Activated CD8-positive, alpha-beta T cell treated with anti-CD3 and anti-CD28 coated beads, Interleukin-2, amount 10 ng/mL, durations not matched to agents 7 days and 5 days (primary cell): ENCODE measurements at places on chromosomes 16 and 17. TPM values are rescaled to one million over a fixed set of nuclear protein-coding genes. Genes with fewer than 3 reads are reported as not detected.
A peak's percentile ranks its signal among the peaks of the same experiment; 100 is the strongest.

The TAF15 gene
- 336 TPM for total RNA-seq

The MRC2 gene
- total RNA-seq: 1.7 TPM

DNA sequence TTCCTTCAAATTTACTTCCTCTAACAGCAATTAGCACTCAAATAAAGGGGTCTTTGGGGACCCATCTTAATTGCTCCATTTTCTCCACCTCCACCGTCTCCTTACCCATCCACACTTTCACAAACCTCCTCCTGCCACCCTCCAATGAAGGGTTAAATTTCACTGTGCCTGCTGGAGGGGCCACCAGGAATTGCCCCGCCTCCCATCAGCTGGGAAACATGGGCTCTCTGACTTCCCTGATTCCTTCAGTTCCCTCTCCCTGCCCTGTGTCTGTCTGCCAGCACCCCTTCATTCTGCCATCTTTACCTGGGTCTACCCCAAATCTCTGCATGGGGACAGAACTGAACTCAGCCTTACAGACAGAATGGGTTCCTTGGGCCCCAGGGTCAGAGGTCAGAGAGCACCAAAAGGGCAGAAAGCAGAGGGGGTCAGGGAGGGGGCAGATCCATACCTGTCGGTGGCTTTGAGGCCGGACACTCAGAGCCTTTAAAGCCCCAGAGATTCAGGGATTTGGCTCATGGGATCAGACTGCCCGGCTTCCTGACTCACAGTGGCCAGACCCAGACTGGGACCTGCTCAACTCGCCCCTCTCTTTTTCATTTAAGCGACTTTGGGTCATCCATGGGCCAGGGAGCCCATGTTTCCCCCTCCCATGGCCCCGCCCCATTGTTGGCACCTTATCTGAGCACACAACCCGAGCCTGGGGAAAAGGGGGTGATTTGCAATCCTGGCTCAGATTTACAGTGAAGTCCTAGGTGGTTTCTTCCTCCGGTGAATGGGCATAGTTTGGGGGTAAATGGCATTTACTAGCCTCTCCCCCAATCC lies 17.6 kb upstream of the SP2 start:
- no peak for DNase-seq
- peaks cover 4% of the 10 kb centered on the region for H3K4me1 ChIP-seq
- no peak overlapping the region for H3K27ac ChIP-seq
- H3K27me3 ChIP-seq: peaks cover 26% of the 10 kb centered on the region
- no peaks in the 10 kb centered on the region for H3K36me3 ChIP-seq

DNA sequence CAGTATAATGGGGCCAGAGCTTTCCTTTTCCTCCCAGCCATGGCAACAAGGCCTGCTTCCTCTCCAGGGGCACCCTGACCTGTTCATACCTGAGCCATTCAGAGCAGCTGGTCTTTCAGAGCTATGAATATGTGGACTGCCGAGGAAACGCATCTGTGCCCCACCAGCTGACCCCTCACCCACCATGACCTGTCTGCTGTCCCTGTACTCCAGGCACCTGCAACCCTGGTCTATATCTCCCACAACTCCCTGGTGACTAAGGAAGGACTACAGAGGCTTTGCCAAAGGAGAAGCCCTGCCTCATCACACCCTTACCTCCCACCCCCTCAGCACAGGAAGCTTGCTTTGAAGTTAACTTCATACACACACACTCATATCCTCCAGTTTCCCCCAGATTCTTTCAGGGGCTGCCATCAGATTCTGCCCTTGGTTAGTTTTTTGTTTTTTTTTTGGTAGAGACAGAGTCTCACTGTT lies 6.0 kb downstream of the TMEM106A start:
- H3K4me1 ChIP-seq: peaks cover 31% of the 10 kb centered on the region
- H3K27me3 ChIP-seq: no peaks in the 10 kb centered on the region
- no peak overlapping the region for H3K4me3 ChIP-seq
- no peak for DNase-seq
- H3K27ac ChIP-seq: peak overlapping the region; percentile 78
- peaks cover 23% of the 10 kb centered on the region for H3K36me3 ChIP-seq

GRCh38 chr16:86088816-86089215 lies 189.9 kb downstream of the IRF8 start:
- H3K27me3 ChIP-seq: no peaks in the 10 kb centered on the region
- H3K27ac ChIP-seq: no peak overlapping the region
- DNase-seq: no peak
- H3K36me3 ChIP-seq: no peaks in the 10 kb centered on the region
- H3K4me1 ChIP-seq: peaks cover 34% of the 10 kb centered on the region
- H3K4me3 ChIP-seq: no peak overlapping the region

The KRT25 gene
- not detected for total RNA-seq

GRCh38 chr16:20774703-20775362 lies 11.0 kb downstream of the ACSM3 start:
- H3K4me1 ChIP-seq: no peaks in the 10 kb centered on the region
- H3K27ac ChIP-seq: no peak overlapping the region
- peaks cover 3% of the 10 kb centered on the region for H3K36me3 ChIP-seq
- no peaks in the 10 kb centered on the region for H3K27me3 ChIP-seq

The TBC1D3K gene
- not detected for total RNA-seq

DNA sequence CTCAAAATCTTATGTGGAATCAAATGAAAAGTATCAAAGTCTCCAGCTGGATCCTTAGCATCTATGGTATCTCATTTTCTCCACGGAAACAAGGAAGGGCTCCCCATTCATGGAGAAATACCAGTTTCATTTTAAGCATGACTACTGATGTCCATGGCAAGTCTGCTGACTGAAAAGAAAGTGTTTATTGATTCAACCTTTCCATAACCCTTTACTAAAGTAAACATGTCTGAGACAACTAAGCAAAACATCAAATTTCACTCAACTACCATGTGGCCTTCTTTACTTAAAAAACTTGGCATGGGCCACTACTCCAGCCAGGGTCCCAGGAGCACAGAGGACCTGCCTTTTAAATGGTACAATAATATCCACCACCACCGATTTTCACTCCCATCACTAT lies 928.0 kb upstream of the SOX9 start:
- DNase-seq: no peak
- no peak overlapping the region for H3K27ac ChIP-seq
- no peaks in the 10 kb centered on the region for H3K36me3 ChIP-seq
- H3K27me3 ChIP-seq: no peaks in the 10 kb centered on the region
- H3K4me1 ChIP-seq: no peaks in the 10 kb centered on the region
- no peak overlapping the region for H3K4me3 ChIP-seq

- no peak for DNase-seq
- H3K4me3 ChIP-seq: no peak overlapping the region
- no peaks in the 10 kb centered on the region for H3K27me3 ChIP-seq
- peaks cover 58% of the 10 kb centered on the region for H3K36me3 ChIP-seq
- no peak overlapping the region for H3K27ac ChIP-seq
- peaks cover 19% of the 10 kb centered on the region for H3K4me1 ChIP-seq
Observed at GRCh38 chr16:89121691-89122321, 28.2 kb downstream of the ACSF3 start.

The CIBAR2 gene
- not detected for total RNA-seq

GRCh38 chr16:74296104-74296431 lies 546 bp upstream of the PSMD7 start:
- no peaks in the 10 kb centered on the region for H3K27me3 ChIP-seq
- peak overlapping the region; percentile 96 for H3K27ac ChIP-seq
- peaks cover 40% of the 10 kb centered on the region for H3K4me1 ChIP-seq
- DNase-seq: no peak
- peaks cover 52% of the 10 kb centered on the region for H3K36me3 ChIP-seq

DNA sequence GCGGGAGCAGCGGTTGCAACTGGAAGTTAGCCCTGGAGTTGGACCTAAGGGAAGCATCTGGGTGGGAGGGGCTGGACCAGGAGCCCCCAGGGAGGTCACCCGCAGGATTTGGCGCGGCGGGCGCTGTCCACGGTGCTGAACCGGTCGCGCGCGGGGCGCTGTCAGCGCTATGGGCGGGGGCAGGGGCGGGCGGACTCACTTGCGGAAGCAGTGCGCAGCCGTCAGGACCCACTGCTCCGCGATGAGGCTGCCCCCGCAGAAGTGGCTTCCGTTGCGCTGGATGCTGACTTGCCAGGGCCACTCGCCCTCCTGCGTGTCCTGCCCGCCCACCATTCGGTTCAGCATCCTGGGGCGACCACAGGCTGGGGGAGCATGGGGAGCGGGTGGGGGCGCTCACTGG lies 4.5 kb downstream of the PRSS27 start:
- H3K36me3 ChIP-seq: no peaks in the 10 kb centered on the region
- DNase-seq: peak; percentile 92
- peaks cover 32% of the 10 kb centered on the region for H3K4me1 ChIP-seq

The KRTAP17-1 gene
- total RNA-seq: not detected
